ENCODE measurements at places on chromosomes 4 and X.

GRCh38 chr4:114378305-114378903 is 220.2 kb upstream of the UGT8 start:
- no peak for DNase-seq

DNA sequence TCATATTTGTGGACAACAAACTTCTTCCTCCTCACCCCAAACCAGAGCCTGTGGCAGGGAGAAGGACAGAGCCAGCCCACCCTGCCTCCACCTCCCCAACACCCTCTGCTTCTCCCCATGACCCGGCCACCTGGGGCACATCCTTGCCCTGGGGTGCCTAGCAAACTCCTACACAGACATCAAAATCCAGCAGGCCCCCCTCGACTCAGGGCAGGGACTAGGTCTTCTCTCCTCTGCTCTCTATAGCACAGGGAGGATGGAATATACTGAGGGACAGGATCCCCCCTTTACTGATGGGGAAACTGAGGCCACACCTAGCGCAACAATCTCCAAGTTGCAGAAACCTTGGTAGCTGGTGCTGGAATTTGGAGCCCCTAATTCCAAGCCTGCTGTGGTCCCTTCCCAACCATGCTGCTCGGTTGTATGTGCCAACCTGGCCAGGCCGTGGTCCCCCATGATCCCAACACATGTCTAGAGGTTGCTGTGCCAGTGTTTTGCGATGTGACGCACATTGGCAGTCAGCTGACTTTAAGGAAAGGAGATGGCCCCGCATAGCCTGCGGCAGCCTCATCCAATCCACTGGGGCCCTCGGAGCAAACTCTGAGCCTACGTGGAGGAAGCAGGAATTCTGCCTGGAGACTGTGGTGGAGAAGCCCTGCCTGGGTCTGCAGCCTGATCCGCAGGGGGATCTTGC is 53.9 kb upstream of the ADRA2C start:
- no peak for DNase-seq

- DNase-seq, result no peak
Measured at GRCh38 chr4:173514641-173515217, 15.3 kb downstream of the HAND2 start.

- no peak for DNase-seq
Measured at GRCh38 chr4:56115898-56116297, 167.2 kb downstream of the CEP135 start.

GRCh38 chr4:23631255-23631950 is 258.4 kb downstream of the PPARGC1A start:
- DNase-seq, result no peak

- DNase-seq, result no peak
Measured at GRCh38 chr4:73446336-73446938, 10.4 kb downstream of the AFP start.

- DNase-seq, result no peak
Measured at GRCh38 chrX:39260965-39261364, 459.7 kb downstream of the MID1IP1 start.

GRCh38 chr4:147683188-147683591 is 773 bp downstream of the PRMT9 start:
- peak; percentile 19 for DNase-seq

- no peak for DNase-seq
Measured at GRCh38 chrX:148376342-148376741, 124.1 kb upstream of the AFF2 start.

GRCh38 chrX:132842460-132843238 is 115.8 kb downstream of the HS6ST2 start:
- no peak for DNase-seq

- DNase-seq, result no peak
Measured at GRCh38 chr4:81257816-81258215, 42.8 kb upstream of the PRKG2 start.

DNA sequence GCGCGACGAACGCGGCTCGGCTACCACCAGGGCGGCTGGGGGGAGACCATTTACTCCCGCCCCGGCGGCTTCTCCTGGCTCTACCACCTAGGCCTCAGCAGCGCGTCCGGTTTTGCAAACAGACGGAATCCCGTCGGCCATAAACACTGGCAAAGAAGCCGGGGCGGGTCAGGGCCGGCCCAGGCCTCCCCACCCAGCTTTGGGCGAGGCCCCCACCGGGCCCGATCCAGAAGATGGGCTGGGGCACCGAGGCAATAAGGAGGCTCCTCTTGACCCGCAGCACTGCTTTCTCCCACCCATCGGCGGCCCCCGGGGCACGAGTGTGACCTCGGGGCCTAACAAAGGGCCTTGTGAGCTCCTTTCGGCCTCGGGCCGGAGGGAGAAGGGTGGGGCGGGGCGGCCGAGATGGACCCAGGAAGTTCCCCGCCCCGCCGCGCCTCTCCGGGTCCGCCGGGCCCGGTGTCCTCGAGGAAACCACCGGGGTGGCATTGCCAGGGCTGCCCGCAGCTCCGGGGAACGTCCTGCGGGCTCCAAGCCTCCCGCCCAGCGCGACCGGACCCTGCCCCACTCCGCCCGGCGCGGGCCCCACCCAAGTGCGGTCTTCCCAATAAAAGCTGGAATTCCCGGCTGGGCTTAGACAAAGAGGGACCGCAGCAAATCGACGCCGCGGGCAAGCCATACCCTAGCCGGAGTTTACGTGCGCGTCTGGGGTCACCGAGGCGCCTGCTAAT is 5.9 kb downstream of the BCOR start:
- DNase-seq, result no peak

Data from stimulated activated naive CD8-positive, alpha-beta T cell treated with anti-CD3 and anti-CD28 coated beads, Interleukin-15, Interleukin-2, amounts not matched to agents 100 U/mL and 50 U/mL, for 24 hours (primary cell).